ENCODE measurements at places on chromosomes 6 and 20.

- no peak for DNase-seq
These were observed 16.7 kb downstream of the HMGN4 start for GRCh38 chr6:26554697-26555504.

- no peak for DNase-seq
These were observed 21.9 kb downstream of the PYGB start for GRCh38 chr20:25269833-25270170.

GRCh38 chr6:107534571-107535141, 44.7 kb downstream of the SOBP start:
- DNase-seq, result no peak

- DNase-seq, result no peak
These were observed 423.7 kb upstream of the MARCKS start for GRCh38 chr6:113433335-113433991.

GRCh38 chr6:31557443-31558317, 10.3 kb downstream of the NFKBIL1 start:
- no peak for DNase-seq

DNA sequence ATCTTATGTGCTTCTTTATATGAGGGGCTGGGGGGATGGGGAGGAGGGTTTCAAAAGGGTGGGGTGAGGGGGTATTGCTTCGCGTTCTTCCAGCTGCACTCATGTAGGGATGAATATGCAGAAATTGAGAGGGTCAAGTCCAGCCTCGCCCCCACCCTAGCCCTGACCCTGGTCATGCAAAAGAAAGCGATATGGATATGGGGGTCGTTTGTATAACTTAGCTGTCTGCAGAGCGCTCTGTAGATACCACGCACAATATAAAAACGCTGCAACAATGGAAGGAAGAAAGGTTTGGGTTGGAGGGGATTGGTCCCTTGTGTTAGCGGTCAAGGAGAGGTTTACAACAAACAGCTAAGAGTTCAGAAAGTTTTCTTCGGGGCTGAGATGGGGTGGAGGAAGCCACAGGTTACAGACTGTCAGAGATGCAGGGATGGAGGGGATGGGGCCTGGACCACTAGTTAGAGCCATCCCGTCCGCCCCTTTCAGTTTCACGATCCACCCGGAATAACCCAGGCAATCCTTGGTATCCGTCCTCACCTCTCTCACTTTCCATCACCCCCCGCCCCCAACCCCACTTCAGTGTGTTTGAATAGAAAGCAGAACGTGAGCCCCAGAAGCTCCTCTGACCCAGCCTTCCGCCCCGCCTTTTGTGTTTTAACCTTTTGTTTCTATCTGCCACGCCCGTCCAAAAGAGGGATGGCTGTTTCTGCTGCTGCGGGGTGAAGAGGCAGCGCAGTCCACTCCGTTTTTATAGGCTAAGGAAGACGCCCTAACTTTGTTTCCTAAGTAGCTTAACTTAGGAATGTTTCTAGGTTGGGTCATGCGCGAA, 73.5 kb downstream of the SOX4 start:
- no peak for DNase-seq

GRCh38 chr20:17436664-17437063, 94.5 kb downstream of the BFSP1 start:
- DNase-seq, result no peak

All from GM19239 (cell line).